ENCODE measurements at places on chromosomes 3 and 15. TPM values are rescaled to one million over a fixed set of nuclear protein-coding genes. Genes with fewer than 3 reads are reported as not detected.

The LARP6 gene
- 16.3 TPM for polyA plus RNA-seq

DNA sequence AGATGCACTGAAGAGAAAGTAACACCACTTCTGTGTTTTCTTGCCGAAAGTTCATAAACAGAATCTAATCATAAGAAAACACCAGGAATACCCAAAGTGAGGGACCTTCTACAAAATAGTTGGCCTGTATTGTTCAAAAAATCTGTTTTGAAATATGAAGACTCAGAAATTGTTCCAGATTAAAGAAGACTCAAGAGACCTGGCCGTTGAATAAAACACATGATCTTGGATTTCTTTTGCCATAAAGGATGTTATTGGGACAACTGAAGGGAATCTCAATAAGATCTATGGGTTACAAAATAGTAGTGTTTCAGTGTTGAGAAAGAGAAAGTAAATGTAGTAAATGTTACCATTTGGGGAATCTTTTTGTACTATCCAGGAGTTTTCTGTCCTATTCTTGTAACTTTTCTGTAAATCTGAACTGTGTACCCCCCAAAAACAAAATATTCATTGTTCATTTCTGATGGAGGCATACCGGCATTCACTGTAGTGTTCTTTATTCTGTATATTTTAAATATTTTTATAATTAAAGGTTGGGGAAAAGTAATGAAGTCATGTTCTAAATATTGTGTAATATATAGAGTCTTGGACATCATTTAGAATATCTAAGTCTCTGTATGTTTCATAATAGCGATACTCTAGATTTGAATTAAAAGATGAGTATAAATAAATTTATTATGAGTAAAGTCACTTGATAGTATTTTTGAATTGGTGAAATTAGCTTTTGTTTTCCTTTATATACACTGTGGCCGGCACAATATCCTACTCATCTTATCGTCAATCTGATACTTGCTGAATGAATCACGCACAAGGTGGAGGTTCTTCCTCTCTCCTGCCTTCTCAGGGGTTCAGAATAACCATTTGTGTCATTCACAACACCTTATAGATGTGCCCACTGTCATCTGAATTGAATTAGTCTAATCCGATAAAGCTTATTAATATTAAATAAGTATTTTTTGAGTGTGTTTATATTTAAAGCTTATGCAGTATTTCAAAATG lies 66.7 kb downstream of the TRAK1 start:
- no peak for DNase-seq

The SSUH2 gene
- 3.1 TPM for polyA plus RNA-seq

The LMAN1L gene
- polyA plus RNA-seq, result not detected

DNA sequence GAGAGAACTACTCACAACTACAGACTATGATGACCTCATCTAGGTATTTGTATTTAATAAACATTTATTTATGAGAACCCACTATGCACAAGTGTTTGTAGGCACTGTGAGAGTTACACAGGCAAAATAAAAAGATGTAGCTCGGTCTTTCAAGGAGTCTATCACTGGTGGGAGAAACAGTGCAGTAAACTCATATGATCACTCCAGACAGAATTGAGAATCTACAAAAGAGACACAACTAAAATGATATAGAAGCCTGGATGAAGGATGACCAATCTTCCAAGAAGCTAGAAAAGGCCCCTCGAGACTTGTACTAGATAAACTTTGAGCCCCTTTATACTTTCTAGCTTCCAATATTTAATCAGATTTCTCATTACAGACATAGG lies 70.2 kb upstream of the ZBTB20 start:
- DNase-seq, result no peak

DNA sequence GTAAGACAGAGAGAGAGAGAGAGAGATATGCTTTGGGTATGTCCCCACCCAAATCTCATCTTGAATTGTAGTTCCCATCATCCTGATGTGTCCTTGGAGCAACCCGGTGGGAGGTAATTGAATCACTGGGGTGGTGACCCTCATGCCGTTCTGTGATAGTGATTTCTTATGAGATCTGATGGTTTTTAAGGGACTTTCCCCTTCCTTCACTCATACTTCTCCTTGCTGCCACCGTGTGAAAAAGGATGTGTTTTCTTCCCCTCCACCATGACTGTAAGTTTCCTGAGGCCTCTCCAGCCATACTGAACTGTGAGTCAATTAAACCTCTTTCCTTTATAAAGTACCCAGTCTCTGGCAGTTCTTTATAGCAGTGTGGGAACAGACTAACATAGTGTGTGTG lies 60.3 kb downstream of the EOMES start:
- DNase-seq, result no peak

The ZNF620 gene
- polyA plus RNA-seq, result 10.5 TPM

The NR1I2 gene
- polyA plus RNA-seq, result 0.41 TPM

The GASK1A gene
- 3.1 TPM for polyA plus RNA-seq

GRCh38 chr3:102580760-102581159 lies 145.9 kb downstream of the ZPLD1 start:
- no peak for DNase-seq

GRCh38 chr3:62527474-62527873 lies 154.1 kb upstream of the FEZF2 start:
- no peak for DNase-seq

DNA sequence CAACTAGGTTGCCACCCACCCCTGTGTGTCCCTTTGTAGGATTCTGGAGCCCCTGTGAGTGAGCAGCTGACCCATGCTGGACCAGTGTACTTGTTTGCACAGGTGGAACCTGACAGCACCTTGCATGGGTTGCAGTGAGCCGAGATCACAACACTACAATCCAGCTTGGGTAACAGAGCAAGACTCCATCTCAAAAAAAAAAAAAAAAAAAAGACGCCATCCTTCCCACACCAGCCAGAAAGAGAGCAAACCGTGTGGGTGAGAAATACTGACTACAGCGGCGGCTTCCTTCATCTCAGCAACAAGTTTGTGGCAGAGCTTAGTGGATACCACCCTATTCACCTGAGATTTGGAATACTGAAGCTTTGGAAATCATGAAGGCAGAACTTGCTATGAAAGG lies 746 bp upstream of the CD80 start:
- DNase-seq, result no peak

GRCh38 chr3:62496503-62496902 lies 123.2 kb upstream of the FEZF2 start:
- no peak for DNase-seq

All from left lung (tissue), 14 donors.